Posterior cingulate gyrus (tissue), 11 donors: ENCODE measurements at places on chromosomes 2 and 18.

GRCh38 chr2:133821107-133821760 lies 253.0 kb upstream of the NCKAP5 start:
- no peak for DNase-seq

DNA sequence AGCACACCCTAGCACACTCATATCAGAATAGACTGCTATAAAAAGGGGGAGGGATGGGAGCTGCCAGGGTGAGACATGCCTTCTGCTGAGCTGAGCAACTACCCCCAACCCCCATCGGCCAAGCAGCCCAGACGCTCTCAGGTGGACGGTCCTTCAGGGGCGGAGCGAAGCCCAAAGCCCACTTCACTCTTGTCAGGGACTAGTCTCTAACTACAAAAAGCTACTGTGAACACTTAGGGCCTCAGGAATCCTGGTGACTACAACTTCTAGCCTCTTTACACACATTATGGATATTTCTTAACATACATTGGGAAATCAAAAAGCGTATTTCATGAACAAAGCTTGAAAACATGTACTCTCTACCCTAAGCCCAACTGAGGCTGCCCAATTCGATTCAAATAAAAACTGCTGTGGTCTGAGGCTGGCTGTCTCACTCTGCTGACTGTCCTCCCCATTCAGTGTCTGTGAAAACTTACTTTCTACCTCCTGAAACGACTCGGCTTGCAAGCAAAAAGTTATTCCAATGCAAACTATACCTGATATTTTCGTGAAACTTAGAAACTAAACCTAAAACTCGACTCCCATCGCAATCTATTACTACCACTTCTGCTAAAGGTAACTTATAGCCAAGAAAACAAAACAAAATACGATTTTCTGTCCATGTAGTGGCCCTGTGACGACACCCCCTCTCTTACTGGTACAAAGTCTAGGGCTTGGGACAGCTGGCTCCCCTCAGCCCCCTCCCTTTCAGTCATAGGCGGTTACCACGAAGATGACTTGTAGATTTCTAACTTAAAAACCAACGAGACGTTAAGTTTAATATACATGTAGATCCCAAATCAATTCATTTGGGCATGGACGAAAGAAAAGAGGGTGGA lies 1.2 kb downstream of the SERTAD2 start:
- no peak for DNase-seq

DNA sequence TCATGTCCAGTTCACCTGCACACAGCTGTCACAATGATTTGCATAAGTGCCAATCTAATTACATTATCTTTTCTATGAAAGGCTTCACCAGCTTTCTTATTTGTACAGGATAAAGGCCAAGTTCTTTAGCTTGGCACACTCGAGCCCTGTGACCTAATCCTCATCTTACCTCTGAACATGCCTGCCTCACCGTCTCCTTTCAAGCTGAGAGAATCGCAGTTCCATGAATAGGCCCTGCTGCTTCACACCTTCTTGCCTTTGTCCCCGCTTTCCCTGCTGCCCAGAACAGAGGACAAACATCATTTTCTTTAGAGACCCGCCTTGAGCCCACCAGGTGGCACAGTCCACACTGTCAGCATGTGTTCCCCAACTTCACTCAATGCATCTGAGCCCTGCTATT lies 1094.7 kb downstream of the BCL11A start:
- no peak for DNase-seq

DNA sequence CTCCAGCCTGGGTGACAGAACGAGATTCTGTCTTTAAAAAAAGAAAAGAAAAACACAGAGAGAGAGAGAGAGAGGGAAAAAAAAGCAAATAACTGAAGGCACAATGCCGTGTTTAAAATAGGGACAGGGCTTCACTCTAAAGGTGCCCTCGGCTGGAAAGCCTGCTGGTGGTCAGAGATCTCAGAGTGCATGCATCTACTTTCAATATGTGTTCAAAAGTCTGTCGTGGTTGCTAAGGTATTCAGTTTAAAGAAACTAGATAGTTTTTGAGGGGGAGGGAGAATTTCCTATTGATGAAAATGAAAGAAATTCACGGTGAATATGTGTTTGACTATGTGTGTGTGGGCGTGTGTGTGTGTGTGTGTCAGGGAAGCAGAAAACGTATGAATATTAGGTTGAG lies 11.0 kb upstream of the CBLN2 start:
- DNase-seq: no peak

DNA sequence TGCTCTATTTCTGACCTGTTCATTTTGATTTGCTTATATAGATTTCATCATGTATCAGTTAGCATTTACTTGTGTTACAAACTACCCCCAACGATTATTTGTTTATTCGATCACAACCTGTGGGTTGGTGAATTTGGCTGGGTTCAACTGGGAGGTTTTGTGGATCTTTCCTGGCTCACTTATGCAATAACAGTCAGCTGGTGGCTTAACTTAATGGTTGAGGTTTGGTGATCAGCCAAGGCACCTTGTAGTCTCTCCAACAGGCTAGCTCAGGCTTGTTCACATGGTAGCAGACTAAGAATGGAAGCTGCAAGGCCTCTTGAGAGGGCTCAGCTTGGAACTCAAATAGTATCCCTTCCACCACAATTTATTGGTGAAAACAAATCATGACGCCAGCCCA lies 5.4 kb upstream of the PUM2 start:
- no peak for DNase-seq

- DNase-seq: no peak
Measured at GRCh38 chr2:204333861-204334260, 211.4 kb upstream of the PARD3B start.

- DNase-seq: no peak
Measured at GRCh38 chr2:176535467-176536113, 266.3 kb downstream of the MTX2 start.

GRCh38 chr18:56715121-56715520 lies 64.0 kb downstream of the WDR7 start:
- no peak for DNase-seq

- DNase-seq: no peak
Measured at GRCh38 chr2:128422571-128422970, 103.9 kb upstream of the HS6ST1 start.

DNA sequence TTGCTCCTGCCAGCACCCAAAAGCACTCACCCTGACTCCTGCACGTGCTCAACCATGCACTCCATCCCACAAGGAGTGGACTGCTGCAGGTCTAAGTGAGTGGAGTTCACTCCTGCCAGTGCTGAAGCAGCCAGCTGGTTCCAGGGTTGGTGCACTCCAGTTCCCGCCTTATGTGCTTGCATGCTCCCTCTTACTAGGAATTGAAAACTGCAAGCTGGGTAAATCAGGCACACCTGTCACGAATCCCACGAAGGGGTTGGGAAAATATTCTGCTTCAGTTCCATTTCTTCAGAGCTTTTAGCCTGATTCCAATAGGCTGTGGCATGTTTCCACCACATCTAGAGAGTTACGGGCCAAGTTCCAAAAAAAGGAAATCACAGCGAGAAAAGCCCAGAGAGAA lies 1365.5 kb upstream of the CHAC2 start:
- no peak for DNase-seq

- DNase-seq: peak; percentile 30
Measured at GRCh38 chr2:12844511-12844910, 127.8 kb downstream of the TRIB2 start.

- no peak for DNase-seq
Measured at GRCh38 chr2:143710879-143711278, 581.7 kb downstream of the ARHGAP15 start.

DNA sequence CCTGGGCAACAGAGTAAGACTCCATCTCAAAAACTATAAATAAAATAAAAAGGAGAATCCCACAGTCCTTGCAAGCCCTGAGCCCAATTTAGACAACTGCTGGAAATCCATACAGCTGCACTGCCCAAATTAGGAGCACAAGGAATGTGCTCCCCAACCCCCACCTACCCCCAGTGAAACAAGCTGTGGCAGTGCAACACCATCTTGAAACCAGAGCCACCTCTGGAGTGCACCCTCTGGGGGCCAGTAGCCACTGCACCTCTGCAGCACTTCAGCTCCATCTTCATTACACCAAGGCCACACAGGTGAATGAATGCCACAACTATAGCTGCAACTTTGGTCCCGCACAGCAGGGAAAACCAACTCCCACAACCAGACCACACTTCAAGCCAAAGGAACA lies 37.3 kb downstream of the USP34 start:
- no peak for DNase-seq
